Stimulated activated effector memory CD8-positive, alpha-beta T cell treated with anti-CD3 and anti-CD28 coated beads, Interleukin-12 subunit alpha, Interleukin-12 subunit beta, amount 100 ng/mL, for 72 hours (primary cell): ENCODE measurements at places on chromosomes 7 and 10.

- no peak for DNase-seq
Measured at GRCh38 chr7:157715071-157715937, 378.5 kb downstream of the DNAJB6 start.

DNA sequence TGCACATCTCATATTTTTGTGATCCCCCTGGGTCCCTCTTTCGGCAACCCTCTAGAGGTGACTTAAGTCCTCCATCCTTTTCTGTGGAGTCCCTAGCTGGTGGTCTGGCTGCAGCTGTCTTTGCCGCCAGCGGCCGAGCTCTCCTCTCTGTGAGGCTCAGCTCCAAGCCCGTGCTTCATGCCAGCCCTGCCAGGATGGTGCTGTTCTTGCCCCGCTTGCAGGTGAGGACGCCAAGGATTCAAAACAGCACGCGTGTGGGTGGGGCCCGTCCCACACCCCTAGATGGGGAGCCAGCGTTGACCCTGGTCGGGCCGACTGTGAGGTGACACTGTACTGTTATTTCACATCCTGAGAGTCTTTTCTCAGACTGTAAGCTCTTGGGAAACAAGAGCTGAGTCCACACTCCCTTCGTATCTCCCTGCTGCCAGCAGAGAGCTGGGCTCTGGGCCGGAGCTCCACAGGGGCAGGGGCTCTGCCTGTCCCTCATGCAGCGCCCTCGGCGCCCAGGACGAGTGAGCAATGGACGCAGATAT is 36.6 kb upstream of the GJD4 start:
- no peak for DNase-seq

DNA sequence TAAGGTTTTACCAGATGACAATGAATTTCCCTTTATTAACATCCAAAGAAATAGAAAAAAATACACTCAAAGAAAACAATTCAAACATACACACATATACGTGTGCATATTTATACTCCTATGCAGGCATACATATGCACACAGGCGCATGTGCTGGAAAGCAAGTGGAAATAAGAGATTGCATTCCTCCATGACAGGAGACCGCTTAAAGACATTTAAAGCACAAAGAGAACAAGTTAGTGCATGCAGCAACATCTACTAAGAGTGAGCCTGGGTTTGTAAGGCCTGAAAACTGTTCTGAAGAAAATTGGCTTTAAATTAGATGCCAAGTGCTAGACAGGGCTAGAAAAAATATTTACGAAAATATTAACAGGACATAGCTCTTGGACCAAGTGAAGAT is 40.1 kb upstream of the PPP1R17 start:
- DNase-seq, result no peak

DNA sequence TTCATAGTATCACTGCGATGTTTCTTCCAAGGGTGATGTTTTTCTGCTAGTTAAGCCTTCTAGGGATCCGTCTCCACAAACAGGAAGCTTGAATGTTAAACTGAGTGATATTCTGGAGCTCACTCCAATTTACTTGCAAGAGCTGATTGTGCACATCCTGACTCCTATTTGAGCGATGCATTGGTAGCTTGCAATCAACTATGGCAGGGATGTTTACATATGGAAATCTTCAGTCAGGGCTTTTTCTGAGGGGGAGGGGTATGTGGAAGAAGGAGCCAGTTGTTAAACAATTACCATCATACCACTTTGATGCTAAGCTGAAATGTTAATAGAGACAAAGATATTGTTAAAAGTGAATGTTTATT is 43.2 kb upstream of the NXPH1 start:
- no peak for DNase-seq

DNA sequence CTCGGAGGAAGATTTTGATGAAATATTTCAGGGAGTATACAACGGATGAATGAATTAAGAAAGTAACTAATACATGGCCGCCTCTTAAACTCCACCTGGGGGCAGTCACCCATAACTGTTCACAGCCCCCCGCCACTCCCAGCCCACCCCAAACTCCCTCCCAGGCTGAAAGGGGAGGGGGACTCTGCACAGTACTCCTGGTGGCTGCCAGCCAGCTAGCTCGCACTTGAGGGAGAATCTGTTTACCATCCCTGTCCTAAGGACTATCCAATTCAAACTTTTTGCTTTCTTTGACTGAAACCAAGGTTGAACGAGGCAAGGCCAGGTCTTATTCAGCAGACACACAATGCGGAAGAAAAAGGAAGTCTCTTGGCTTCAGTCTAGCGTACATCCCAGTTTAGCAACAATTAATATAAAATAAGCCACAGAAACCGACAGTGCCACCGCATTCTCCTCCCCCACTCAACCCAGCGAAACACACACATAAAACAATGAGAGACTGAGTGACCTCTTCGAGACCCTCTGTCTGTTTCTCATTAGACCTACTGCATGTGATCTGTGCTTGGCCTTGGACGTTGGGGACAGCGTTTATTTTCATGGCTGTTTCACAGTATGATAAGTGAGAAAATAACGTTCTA is 219.5 kb downstream of the GLI3 start:
- DNase-seq, result no peak

DNA sequence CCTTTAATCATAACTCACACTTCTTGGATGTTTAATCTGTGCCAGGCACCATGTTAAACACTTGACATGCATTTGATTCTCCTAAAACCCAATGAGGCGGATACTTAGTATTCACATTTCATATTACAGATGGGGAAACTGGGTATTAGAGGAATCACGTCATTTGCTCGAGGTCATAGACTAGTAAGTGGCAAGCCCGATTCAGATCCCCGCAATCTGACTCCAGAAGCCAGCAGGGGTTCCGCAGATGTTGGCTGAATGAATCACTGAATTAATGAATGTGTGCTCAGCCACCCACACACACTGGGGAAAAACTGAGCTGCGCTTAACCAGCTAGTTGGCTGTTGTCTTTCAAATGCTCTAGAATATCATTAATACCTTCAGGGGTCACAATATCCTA is 22.5 kb upstream of the ENO4 start:
- DNase-seq, result no peak

DNA sequence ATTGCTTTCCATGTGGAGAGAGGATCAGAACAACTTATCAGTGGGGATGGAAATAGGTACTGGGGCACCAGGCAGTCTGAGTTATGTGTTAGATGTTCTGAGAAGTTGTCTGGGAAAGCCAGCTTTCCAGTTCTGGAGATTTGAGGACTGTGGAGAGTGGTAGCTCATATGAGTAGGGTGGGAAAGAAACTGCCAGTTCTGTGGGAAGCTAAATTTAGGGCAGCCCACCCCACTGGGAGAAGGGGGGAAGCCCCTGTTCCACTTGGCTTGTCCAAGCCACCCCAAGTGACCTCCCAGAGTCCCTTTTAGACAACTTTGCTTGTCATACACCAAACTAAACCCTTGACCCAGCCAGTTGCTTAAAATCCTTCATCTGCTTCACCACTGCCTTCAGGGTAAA is 189.5 kb downstream of the REEP3 start:
- no peak for DNase-seq

DNA sequence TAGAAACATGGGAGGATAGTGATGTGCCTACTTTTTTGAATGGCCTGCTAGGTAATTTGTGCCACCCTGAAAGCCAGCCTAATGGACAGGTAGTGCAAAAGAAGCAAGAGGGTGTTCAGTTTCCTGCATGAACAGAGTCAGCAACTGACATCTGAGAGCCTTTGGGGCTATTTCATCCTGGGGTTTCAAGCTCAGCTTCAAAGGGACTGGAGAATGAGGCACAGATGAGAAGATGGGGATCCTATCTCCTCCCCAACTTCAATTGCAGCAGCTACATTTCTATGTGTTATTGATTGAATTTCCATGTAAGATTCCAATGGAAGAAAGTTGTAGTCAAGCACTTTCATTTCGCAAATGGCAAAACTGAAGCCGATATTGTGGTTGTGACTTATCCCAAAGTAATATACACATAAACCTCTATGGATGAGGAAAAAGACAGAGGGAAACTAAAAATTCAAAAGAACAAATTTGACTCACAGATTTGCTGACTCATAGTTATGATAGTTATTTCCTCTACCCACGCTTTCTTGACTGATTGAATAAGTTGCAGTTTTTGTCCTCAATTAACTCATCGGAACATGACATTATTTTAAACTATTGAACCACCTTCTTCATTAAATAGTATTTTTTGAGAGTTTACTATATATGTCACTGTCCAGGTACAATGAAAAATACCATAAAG is 42.6 kb upstream of the NRP1 start:
- no peak for DNase-seq

- DNase-seq, result no peak
Measured at GRCh38 chr7:2735744-2736143, 47.7 kb downstream of the AMZ1 start.
